ENCODE measurements at places on chromosomes 11 and 22.

GRCh38 chr11:2420502-2421225 is 20.1 kb downstream of the TSSC4 start:
- peak; percentile 82 for DNase-seq

GRCh38 chr11:121575963-121576290 is 123.2 kb upstream of the SORL1-AS1 start:
- no peak for DNase-seq

DNA sequence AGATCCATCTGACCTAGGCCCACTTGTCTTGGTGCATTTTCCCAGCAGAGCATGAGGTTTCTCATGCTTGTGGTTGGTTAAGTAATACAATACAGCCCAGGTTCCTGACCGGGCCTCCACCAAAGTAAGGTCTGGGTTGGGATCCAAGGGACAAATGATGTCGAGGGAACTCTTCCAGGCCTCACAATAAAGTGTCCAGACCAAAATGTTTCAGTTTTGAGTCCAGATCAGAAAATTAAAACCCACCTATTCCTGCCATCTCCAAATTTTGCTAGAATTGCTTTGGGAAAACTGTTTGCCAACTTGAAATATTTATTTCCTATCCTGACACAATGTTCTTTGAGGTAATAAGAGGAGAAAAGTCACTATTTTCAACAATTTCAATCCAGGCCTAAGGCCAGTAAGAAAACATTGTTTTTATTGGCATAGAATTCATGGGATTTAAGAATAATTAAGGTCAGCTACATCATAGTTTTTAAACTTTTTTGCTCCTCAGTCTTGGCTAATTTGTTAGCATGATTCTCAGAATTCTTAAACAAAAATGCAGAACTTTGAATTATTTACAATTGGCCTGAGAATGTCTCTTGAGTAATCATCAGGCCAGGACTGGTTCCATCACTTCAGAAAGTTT is 51.4 kb downstream of the ME3 start:
- no peak for DNase-seq

DNA sequence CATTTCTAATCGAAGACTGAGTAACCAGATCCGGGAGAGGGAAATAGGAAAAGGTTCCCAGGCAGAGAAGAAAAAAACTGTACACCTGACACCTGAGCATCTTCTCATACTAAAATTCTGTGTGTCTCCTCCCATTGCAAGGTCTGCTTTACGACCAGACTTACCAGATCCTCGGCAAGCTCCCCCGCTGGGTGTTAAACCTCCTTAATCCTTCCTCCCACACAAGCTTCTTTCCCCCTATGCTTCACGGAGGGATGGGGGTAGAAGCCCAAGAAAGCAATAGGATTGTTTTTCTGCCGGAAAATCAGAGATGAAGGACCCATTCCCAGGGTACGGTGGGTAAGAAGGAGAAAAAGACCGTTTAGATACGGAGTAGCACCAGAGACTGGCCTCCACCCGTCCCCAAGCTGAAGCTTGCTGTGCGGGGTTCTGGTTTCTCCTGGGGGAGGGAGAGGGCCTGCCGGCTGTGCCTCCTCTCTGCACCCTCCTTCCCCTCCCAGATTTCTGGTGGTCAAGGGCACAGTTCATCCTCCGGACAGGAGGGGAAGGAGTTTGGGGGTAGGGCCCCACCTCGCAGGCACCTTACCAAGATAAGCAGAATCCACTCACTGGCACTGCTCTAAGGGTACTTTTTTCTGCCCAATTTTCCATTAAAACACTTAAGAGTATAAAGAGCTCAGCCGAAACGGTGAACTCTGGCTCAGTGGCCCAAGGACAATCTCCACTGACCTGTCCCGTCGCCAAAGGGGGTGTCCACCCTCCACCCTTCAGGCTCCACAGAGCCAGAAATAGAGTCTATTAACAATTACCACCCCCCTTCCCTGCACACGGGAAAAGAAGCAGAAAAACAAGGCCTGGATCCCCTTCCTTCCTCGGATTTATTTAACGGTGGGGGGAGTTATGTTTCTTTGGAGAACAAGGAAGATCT is 1.2 kb downstream of the TOB2 start:
- DNase-seq = peak; percentile 35

DNA sequence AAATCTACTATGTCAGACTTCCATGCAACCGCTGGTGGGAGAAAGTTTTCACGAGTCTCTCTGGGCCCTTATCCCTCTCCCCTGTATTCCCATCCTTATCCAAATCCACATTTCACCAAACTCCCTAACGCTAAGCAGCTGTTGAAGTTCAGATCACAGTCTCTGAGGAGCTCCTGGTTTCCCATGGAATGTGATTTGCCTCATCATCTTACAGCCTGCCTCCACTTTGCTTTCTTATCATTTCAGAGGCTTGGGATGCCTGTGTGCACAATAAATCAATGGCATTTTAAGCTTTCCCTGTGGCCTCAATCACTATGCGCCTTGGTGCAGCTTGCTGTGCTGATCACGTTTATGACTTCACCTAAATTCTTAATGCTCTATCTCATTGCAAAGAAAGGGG is 352.4 kb upstream of the FAT3 start:
- DNase-seq = no peak

DNA sequence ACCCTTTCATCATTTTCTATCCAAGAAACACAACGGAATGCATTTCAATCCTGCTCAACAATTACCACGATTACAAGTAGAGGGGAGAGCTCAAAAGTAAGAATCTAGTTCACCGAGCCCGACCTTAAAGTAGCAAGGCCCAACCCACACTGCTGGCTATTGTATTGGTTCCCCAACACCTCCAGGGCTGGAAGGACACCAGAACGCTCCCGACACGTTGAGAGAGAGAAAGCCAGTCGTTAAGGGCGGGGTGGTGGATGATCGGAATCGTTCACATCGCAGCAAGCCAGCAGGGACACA is 690 bp downstream of the CKAP5 start:
- no peak for DNase-seq
